Sigmoid colon (tissue), 7 donors: ENCODE measurements at places on chromosomes 12 and 14.
A peak's percentile ranks its signal among the peaks of the same experiment; 100 is the strongest.

GRCh38 chr12:65296508-65297265 is 18.2 kb downstream of the MSRB3 start:
- DNase-seq = no peak

- DNase-seq = no peak
Measured at GRCh38 chr12:18470251-18470650, 208.9 kb downstream of the PIK3C2G start.

DNA sequence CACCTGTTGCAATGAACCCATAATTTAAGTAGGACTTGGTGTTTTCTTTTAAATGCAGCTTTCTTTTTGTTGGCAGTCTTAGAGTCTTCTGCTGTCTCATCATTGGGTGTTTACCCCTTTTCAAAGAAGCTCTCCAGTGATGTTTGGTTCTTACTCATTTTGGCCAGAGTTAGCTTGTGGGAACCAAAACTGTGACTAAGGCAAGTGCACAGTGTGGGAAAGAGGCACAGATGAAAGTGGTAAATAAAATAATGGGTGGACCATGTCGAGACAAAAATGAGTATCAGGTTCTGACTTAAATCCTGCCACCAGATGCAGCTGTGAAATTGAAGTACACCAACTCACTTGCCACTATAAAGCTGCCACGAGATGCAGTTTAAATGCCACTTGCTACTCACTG is 615.4 kb upstream of the MIS18BP1 start:
- no peak for DNase-seq

DNA sequence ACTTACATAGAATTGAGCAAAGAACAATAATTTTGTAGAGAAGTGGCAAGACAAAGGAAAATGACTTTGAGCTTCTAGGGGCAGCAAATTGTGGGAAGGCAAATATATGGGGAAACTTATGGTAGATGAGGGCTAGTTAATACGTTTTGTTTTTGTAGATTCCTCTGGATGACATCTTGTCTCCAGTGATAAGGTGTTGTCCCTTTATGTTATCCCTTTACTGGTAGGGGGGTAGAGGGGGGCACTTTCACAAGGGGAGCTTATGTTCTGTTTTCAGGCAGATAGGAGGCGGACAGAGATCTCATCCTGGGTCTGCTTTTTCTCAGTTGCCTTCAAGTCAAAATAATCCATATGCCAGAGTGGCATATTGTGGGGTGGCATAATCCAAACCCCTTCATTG is 106.5 kb upstream of the AMIGO2 start:
- no peak for DNase-seq

- DNase-seq = no peak
Measured at GRCh38 chr14:77122526-77123125, 19.0 kb downstream of the ZDHHC22 start.

DNA sequence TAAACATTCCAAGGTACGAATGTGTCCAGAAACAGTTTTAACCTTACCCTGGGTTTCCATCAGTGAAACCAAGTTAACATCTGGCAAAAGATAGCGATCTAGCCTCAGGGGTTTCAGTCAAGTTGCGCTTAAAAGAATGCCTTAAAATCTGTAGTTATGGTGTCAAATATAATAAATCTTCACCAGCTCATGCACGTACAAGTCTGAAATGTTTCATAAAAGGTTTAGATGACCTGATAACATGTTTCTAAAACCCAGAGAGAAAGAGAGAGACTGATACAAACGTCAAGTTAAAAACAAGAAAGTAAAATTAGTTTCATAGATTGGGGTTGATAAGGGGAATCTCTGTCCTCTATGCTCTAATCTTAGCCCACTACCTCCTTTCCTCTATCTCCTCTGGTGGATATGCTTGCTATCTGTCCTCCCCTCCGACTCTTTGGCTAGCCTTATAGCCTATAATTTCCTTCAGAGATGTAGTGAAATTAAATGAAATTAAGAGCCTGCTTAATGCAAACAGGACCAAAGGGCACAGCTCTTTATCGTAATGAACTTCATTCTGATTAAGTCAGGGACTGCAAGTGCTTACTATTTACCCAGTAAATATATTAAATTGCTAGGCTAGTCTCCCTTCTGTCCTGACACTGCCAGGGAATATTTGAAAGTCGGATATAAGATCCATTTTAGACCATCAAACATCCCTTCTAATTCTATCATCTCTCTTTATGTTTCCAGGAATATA is 18.4 kb upstream of the FOS start:
- DNase-seq = no peak

DNA sequence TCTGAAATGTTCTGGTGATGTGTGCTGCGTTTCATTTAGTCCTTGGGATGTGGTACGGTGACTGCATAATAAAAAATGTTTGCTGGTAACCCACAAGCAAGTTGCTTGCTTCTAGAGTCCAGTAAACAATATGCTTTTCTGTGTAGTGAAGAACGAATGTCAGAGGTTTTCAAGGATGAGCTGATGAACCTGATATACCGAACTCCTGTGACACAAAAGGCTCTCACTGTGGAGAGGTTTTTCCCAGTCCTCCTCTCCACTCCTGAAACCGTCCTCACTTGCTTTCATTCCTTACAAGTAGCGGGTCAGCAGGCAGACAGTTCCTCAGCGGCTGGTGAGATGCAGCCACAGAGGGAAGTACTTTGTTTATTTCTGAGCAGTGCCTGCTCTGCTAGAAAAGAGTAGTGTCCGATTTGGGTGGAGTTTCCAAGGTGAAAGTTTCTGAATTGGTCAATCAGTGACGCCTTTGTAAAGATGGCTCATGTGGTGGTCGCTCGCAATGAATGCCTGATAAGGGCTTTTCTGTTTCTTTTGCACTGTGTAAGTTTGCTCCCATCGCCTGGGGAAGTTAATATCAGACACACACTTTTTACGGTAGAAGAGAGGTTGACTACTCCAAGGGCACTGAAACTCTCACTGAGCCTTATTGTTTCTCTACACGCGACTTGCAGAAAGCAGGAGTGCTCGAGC is 3.0 kb downstream of the ETV6 start:
- DNase-seq = peak; percentile 84

DNA sequence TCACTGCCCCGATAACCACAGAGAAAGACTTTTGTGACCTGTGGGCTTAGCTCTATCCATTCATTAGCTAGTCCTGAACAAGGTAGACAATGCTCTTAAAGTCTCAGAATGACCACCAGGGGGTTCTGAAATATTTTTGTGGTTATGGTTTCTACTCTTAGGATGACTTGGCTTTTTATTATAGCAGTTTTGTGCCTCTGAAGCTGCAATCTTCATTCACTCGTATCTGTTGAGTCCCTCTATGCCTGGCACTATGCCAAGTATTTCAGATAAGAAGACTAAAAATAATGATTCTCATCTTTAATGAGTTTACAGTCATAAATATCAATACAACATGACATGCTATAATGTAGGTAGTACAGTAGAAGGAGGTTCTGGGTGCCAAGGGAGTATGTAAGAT is 130.8 kb upstream of the TRHDE start:
- DNase-seq = no peak

- no peak for DNase-seq
Measured at GRCh38 chr14:76717508-76718290, 43.6 kb upstream of the VASH1 start.

GRCh38 chr12:91620992-91621391 is 438.4 kb upstream of the DCN start:
- DNase-seq = no peak

DNA sequence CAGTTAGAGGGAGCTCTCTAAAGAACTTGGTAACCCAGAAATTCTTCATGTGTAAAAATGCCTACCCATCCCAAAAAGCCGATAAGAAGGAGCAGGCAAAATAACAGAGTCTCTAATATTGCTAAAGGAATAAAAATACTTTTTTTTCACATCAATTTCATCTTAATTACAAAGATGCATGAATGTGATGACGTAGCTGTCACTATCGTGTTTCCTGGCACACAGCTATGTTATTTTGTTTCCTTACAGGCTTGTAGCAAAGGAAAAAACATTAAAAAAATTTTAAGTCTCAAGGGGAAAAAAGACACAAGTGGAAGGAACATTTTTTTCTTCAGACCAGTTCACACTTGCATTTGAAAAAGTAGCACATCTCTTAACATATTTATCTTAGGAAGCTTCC is 10.3 kb upstream of the LGALS3 start:
- DNase-seq = no peak

GRCh38 chr14:104776961-104777807 is 18.4 kb downstream of the AKT1 start:
- no peak for DNase-seq

GRCh38 chr12:50571786-50572185 is 67.0 kb downstream of the DIP2B start:
- no peak for DNase-seq

- no peak for DNase-seq
Measured at GRCh38 chr14:22579881-22580280, 9.1 kb downstream of the DAD1 start.

- no peak for DNase-seq
Measured at GRCh38 chr14:100820957-100821356, 5.0 kb upstream of the MEG3 start.
